ENCODE measurements at places on chromosomes 2 and 18. TPM values are rescaled to one million over a fixed set of nuclear protein-coding genes. Genes with fewer than 3 reads are reported as not detected.

- peak; percentile 14 for DNase-seq
These were observed 478.3 kb downstream of the FBXO15 start for GRCh38 chr18:73669297-73669696.

GRCh38 chr2:189298038-189298437 is 118.5 kb upstream of the COL5A2 start:
- no peak for DNase-seq

The COL4A3 gene
- 1.7 TPM for total RNA-seq

The PSMD1 gene
- total RNA-seq: 106 TPM

DNA sequence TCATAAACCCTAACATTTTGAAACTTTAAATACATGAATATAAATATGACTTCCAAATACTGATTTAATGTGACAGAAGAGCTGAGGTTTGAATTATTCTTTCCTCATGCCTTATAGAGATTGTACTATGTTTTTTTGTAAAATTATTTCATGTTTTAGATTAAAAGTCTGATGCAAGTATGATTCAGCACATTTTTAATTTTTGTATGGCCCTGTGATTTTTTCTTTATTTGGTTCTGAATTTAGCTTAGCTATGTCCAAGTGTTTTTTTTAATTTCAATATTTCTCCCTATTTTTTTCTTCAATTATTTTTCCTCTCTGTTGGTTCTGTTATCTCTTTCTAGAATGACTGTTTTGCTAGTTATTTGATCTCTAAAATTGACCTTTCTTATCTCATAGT is 552.1 kb downstream of the XIRP2 start:
- no peak for DNase-seq

The MROH2A gene
- total RNA-seq: not detected

GRCh38 chr2:26018184-26019055 is 15.5 kb upstream of the RAB10 start:
- no peak for DNase-seq

DNA sequence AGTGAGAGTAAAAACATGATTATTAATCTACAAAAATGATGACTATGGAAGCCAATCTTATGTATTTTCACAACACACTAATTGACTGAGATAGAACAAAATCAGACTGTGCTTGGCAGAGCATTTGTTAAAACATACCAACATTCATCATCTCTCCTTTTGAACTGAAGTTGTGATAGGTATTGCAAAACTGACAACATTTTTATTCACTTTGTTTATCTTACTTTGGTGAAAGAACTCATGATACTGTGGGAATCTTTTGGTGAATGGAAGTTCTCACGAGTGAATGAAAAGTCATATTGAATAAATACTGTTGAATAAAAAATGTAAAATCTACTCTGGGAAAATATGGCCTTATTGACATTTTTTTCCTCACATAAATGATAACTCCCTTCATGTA is 1430.2 kb upstream of the PIK3C3 start:
- DNase-seq: no peak

DNA sequence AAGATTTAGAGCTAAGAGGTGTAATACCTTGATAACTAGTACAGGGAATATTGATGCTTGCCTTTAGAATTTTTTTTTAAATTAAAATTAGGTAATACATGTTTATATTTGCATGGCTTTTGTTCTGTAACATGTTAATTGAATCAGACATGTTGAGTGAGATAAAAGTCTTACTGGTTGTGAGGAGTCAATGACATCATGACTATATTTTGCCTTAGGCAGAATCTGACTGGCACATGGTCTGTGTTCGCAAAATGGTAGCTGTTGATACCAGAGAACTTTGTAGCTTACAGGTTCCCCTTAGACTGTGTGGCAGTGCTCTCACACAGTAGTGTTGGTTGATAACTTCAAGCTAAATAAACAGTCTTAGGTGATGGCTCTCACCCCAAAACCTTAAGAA is 199.7 kb downstream of the PTPRM start:
- no peak for DNase-seq

GRCh38 chr2:168585700-168586099 is 129.6 kb downstream of the CERS6 start:
- no peak for DNase-seq

DNA sequence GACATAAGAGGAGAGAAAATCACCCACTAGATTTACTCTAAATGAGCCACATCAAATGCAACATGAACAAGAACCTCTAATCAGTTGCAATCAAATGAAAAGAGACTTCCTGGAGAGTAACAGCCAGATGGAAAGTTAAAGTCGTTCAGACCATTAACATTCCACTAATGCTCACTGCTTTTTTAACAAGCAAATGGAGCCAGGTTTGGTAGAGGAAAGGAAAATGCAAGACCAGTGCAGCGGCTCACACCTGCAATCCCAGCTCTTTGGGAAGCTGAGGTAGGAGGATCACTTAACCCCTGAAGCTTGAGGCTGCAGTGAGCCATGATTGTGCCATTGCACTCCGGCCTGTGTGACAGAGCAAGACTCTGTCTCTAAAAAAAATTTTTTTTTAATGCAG is 48.5 kb downstream of the CACNB4 start:
- no peak for DNase-seq

GRCh38 chr2:198712485-198712884 is 745.3 kb downstream of the SATB2 start:
- no peak for DNase-seq

DNA sequence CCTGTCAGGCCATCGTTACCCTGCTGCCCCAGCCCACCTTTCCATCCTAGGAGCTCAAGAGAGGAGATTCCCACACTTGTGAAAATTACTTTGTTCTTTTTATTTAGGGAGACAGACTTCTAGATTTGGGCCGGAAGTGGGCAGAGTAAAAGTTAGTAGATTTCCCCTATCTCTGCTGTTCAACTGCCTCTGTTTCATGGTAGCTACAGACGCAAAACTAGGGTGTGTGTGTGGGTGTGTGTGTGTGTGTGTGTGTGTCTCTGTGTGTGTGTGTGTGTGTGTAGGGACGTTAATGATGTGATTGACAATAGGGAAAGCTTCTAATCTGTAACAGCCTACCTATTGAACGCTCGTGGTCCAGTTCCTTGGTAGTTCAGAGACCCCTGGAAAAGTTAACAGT is 438 bp downstream of the PSMA8 start:
- no peak for DNase-seq

The DNAH7 gene
- 14.2 TPM for total RNA-seq

- no peak for DNase-seq
These were observed 76.1 kb downstream of the SEPTIN10 start for GRCh38 chr2:109537565-109538222.

The HNRNPLL gene
- total RNA-seq: 63.1 TPM

DNA sequence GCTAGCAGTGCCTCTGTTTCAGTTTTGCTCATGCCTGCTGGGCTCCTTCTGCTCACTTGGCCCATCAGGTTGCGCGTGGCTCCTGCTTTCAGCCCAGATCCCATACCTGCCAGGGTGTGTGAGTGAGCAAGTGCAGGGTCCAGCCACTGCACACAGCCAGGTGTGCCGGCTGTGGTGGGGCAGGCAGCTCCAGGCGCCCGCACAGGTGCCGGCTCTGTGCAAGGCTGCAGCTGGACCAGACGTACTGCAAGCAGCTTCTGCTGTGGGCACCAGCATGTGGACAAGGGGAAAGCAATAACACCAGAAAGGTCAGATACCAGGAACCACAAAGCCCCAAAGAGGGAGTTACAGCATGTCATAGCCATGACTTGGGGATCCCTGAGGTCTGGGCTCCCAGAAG is 5.6 kb upstream of the PCARE start:
- DNase-seq: no peak

DNA sequence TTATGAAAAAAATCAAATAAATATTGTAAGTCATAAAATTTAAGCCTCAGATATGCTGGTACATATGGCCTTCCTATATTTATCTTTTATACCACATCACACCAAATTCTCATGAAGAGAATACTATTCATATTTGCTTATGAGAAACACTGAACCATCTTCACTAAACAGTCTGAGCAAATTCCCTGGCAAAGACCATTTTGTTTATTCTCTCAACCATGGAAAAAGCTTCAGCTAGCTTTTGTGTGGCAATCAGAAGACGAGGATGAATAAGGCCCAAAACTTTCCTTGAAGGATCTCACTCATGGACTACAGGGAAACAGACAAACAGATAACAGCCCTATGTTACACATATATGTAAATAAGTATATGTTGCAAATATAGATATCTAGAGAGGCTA is 252.1 kb downstream of the TMX3 start:
- DNase-seq: no peak

- no peak for DNase-seq
These were observed 5.6 kb upstream of the ACYP2 start for GRCh38 chr2:54109848-54110247.

DNA sequence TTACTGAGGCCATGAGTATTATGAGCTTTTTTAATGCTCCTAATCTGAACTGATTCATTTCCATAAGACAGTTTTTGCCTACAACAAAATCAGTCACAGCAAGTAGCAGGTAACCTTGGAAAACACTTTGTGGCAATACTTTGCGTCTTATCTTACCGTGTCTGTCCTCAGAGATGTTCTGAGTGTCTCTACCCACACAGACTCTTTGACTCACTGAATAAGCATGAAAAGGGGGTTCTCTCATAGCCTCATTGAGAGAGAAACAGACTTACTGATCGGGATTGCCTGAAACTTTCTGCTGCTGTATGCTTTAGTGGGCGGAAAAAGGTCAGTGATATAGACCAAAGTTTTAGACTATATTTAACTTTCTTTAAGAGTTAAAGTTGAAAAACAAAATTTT is 92.6 kb downstream of the MYL12B start:
- no peak for DNase-seq

The EGR4 gene
- total RNA-seq: 0.10 TPM

- no peak for DNase-seq
These were observed 81.8 kb downstream of the CERKL start for GRCh38 chr2:181575024-181575649.

DNA sequence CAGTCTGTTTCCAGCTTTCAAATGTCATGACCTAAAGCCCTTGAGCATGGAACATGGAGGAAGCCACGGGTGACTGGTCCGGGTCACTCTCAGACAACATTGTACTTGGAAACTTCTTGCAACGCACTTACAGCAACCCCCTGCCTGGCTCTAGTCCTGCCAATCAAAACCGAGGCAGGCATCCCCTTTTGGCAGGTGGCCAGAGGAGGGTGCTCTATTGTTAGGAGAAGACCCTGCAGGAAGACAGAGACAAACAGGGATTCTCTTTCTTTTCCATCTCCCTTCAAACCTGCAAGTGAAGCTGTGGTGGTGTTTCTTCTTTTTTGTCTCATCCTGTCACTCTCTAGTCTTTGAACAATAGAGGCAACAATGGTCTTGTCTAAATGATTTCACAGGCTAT is 667.2 kb downstream of the ZEB2 start:
- no peak for DNase-seq

DNA sequence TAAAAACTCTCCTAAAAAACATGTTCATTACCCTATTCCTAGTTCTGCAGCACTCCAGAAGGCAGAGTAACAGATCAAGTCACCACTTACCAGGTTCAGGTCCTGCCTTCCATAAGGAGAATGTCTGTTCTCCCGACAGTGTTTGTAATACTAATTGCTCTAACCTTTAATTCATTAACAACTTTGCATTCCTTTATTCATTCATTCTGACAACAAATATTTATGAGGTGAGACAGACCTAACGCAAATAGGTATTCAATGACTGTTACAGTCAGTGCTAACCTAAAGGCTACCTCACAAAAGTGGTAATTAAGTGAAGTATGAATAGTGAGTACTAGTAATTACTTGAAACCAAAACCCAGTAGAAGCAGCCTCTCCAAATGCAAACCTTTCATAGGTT is 224.0 kb downstream of the AFF3 start:
- DNase-seq: no peak

The PSD4 gene
- total RNA-seq: 6.4 TPM

The CDK5R2 gene
- 7.2 TPM for total RNA-seq

- no peak for DNase-seq
These were observed 228.8 kb downstream of the LRRTM1 start for GRCh38 chr2:80075719-80076118.

The GRHL1 gene
- total RNA-seq: 12.0 TPM

The PPM1G gene
- 69.8 TPM for total RNA-seq

The KCNE4 gene
- 23.8 TPM for total RNA-seq

- peak; percentile 1 for DNase-seq
These were observed 198.6 kb downstream of the MEMO1 start for GRCh38 chr2:31812051-31812798.

DNA sequence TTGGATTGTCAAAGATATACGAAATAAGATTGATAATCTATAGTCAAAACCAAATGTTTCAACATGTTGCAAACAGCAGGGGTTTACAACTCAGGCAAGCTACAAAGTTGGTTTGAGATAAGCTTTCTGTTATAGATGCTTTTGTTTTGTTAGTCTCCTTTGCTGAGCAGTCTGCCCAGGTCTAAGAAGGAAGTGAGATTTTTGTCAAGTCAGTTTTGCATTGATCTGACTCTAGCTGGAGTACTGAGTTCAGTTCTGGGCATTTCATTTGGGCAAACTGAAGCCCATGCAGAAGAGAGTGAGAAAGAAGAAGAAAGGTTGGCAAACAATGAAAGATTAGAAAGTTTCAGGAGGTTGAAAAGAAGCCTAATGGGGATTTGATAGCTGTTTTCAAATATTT is 983.0 kb upstream of the SLC39A10 start:
- DNase-seq: no peak

Measured in spinal cord (tissue), 10 donors.